ENCODE measurements at places on chromosomes 7 and 10.

- no peak for DNase-seq
These were observed 717.8 kb downstream of the LRMDA start for GRCh38 chr10:76149182-76149581.

DNA sequence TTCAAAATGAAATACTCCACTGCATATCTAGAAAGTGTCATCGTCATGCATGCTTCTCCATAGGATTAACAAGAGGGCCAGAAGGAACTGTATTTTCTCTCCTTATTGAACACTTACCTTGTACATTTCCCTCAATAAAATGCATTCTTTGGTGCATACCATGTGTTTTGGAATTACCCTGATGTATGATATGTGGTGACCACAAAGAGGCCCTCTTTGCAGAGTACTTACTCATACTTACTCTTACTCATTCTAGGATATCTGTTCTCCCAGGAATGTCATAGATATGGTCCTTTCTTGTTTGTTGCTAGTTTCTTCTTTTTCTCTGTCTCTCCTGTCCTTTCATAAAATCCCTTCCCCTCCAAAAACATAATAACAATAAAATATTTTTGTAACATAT, 1087.1 kb upstream of the POT1 start:
- no peak for DNase-seq

- no peak for DNase-seq
These were observed 174.4 kb upstream of the SHH start for GRCh38 chr7:155986497-155987160.

GRCh38 chr10:35916791-35917190, 274.7 kb upstream of the FZD8 start:
- no peak for DNase-seq
